ENCODE measurements at places on chromosomes 5 and 9.

GRCh38 chr9:38771593-38771992 is 51.7 kb upstream of the FAM240B start:
- no peak for DNase-seq

- no peak for DNase-seq
These were observed 483.2 kb downstream of the TLR4 start for GRCh38 chr9:118187408-118187807.

DNA sequence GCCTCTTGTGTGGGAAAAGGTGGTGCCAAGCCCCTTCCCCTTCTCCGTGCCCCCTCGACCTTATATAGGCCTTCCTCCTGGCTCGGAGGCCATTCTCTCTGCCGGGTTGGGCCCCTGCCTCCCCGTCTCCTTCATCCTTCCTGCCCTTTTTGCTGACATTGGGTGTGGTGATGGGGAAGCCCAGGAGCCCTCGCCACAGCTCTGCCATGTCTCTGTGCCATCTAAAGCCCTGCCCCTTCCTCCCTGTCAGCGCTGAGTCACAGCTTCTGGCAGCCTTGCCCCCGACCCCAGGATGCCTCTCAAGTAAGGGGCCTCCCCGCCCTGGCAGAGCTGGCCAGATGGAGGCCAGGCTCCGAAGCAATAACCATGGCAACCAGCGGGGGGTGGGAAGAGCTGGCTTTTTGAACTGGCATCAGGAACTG is 30.4 kb downstream of the JADE2 start:
- DNase-seq: peak; percentile 50

DNA sequence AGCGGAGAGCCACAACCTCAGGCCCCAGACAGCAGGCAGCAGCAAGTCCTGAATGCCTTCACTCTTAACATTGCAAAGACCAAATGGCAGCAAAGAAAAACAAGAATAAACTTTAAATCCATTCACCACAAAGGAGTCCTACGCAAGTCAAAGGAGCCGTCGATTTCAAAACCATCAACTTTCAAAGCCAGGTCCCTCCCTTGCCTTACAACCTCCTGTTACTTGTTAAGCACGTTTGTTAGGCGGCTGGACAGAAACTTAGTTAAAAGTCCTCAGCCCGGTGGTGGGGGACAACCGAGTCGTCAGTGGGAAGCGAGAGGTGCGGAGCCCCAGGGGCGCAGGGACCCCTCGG is 938 bp downstream of the LPAR1 start:
- no peak for DNase-seq

DNA sequence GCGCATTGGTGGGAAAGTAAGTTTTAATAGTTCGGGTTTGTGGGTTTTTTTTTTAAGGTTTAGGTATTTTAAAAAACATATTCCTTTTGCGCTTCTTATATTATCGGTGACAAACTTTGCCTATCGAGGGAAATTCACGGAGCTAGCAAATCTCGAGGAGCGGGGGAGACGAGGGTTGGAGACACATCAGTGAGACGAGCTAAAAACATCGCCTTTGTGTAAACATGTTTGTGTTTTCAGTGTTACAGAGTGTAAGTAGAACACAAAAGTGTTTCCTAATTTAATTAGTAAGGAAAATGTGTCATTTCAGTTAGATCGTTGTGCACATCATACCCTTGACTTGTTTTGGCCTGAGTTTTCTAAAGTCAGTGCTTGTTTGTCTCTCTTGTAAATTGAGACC is 945 bp downstream of the BTF3 start:
- DNase-seq: no peak

DNA sequence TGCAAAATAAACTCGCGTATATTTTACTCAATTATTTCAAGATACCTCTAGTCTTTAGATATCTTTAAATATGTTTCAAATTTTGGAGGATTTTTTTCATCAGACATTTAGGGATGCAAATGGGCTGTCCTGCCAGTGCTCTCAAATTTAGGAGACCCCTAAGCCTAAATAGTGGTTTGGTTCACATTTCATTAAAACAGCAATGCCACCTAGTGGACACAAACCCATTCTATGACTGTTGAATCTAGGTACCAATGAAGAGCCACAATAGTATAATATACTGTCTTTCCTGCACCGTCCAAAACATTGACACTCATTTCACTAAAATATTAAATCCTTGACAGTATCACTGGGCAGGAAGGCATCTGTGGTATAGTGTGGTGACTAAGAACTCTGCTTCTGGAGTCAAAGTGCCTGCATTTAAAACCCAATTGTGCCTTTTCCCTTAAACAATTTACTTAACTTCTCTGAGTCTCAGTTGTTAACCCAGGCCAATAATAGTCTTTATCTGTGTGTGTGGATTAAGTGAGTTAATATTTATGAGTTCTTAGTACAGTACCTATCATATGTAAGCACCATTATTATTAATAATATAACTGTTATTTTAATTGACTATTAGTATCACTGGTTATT is 148.0 kb downstream of the RORB start:
- DNase-seq: no peak

- no peak for DNase-seq
These were observed 651.7 kb upstream of the WWC1 start for GRCh38 chr5:167639766-167640165.
